ENCODE measurements at places on chromosomes 6 and 20.

DNA sequence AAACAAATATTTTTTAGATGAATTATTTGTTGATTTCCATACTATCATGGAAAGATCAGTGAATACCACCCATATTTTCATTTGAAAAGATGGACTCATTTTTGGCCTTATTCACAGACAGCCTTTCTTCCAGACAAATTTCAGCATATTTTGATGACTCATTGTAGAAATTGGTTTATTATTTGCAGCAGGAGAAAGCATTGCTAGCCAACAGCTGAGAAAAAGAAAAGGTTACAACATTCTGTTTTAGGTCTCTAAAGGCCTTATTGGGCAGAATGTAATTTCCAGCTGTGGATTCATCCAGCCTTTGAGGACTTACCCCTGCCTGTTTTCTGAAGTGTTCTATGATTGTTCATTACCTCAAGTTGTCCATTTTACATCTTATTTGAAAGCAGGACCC lies 201.9 kb downstream of the PLCB4 start:
- DNase-seq: no peak

DNA sequence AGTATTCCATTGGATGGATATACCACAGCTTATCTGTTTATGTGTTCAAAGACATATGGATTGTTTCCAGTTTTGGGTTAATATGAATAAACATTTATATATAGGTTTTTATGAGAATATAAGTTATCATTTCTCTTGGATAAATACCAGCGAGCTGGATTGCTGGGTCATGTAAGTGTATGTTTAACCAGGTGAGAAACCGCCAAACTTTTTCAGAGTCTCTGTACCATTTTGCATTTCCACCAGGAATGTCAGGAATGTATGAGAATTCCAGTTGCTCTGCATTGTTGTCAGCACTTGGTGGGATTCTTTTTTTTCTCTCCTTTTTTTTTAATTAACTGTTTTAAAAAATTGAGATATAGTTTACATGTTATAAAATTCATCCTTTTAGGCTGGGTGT lies 52.1 kb downstream of the PHF20 start:
- DNase-seq: no peak

- no peak for DNase-seq
Measured at GRCh38 chr6:45049188-45049843, 278.8 kb upstream of the RUNX2 start.

DNA sequence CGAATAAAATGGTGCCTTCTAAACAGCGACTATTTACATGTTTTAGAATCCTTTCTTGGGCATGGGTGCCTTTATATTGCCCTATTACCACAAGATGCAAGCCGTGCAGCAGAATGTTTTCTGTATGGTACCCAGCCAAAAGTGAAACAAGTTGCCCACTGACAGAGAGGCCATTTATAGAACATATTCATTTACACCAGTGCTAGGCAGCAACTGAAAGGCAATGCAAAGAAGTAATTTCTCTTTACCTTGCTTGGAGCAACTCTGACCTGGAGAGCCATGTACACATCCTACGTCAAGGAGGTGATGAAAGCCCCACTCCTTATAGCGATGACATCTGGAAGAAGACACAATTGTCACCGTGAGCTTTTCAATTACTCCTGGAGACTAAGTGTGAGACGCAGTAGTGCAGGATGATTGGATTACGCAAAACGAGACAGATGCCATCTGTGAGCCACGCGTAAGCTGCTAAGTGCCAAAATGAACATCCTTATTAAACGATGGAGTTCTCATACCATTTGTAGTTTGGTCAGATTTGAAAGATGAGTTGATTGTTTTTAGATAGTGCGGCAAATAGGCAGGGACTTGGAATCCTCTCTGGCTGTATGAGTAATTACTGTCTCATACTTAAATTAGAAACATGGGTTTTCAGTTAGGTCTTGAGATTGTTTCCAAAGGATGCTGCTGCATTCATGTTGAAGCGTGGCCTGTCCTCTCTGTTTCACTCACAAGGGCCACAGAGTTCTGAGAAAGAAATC lies at the start of gene TMEM244:
Gene TMEM244, minus strand, starts transcription at position 408 of the 758 bp plus-strand sequence. Its CDS starts 127 bp downstream, at position 281.
- DNase-seq: no peak

DNA sequence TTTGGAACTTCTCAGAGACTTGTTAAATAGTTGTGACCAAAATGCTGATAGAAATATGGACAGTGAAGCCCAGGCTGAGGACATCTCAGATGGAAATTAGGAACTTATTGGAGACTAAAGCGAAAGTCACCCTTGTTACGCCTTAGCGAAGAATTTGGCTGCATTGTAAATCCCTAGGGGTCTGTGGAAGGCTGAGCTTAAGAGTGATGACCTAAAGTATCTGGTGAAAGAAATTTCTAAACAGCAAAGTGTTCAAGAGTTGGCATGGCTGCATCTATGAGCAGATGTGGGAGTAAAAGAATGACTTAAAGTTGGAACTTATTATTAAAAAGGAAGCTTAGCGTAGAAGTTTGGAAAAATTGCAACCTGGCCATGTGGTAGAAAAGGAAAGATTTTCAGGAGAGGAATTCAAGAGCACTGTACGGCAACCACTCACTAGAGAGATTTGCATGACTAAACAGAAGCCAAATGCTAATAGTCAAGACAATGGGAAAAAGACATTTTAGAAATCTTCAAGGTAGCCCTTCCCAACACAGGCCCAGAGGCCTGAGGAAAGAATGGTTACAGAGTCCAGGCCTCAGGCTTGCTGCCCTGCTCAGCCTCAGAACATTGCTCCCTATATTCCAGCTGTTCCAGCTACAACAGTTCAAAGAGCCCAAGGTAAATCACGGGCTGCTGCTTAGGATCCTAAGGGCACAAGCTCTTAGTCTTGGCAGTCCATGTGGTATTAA lies 61.6 kb upstream of the TNFRSF21 start:
- DNase-seq: no peak

GRCh38 chr20:51654495-51654894 lies 112.0 kb upstream of the NFATC2 start:
- no peak for DNase-seq

- DNase-seq: no peak
Measured at GRCh38 chr6:161575523-161576254, 301.8 kb upstream of the AGPAT4 start.

DNA sequence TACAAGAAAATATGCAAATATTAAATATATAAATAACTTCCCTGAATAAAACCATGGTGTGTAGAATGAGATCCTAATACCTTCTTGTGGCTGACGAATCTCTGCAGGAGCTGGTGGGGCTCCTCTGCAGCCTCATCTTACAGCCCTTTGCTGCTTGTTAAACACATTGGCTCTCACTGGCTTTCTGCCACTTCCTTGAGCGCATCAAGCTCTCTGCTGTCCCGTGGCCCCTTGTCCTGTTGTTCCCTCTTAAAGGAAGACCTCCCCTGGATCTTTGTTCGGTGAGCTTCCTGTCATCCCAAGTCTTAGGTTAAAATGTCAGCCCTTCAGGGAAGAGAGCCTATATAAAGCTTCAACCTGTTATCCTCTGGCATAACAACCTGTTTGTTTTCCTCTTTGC lies 519.6 kb downstream of the DOK5 start:
- DNase-seq: no peak

- DNase-seq: no peak
Measured at GRCh38 chr6:136717716-136717990, 74.6 kb downstream of the MAP3K5 start.

DNA sequence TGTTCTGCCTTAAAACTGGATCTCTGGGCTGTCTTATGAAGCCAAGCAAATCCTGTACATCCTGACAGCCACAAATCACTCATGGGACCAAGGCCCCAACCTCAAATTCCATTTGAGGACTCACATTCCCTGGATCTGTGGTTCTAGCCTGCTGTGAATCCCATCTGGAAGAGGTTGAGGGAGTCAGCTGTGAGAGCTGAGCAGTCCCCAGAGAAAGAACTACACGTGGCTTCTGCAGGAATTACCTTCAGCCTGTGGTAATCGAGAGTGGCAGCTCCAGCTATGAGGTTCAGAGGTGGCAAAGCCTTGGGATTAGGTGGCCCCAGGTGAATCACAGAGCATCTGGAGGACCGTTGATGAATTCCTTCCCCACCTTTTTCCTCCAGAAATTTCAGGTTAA lies 245.2 kb downstream of the SLC24A3 start:
- no peak for DNase-seq

- no peak for DNase-seq
Measured at GRCh38 chr6:141829566-141830360, 303.0 kb upstream of the GJE1 start.

DNA sequence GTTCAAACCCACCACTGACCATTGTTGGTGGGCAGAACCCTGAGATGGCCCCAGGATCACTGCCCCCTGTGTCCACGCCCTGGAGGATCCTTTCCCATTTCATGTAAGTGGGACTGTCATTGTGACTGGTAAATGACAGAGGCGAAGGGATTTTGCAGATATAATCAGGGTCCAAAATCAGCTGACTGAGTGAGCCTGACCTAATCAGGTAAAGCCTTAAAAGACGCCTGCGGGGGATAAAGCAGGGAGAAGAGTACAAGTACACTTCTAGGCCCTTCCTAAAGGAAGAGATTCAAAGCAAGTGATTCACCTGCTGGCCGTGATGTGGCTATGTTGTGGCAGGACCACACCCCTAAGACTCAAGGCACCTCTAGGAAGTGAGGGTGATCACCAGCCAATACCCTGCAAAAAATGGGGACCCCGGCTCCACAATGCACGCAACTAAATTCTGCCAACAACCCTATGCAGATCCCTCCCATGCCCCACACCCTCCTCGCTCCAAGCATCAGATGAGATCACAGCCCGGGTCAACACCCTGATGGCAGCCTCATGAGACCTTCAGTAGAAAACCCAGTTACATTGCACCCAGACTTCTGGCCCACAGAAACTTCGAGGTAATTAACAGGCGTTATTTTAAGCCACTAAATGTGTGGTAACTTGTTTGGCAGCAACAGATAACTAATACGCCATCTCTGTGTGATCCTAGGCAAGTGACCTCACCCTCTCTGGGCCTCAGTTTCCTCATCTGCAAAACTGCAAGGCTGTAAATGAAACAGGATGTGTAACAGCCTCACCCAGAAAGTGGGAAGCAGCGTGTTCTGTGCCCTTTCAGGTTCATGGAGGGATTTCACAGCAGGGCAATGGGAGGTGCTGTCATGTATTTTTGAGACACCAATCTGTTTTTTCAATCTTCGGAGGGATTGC lies 11.3 kb downstream of the PREX1 start:
- DNase-seq: no peak

GRCh38 chr6:132465530-132466485 lies 47.1 kb downstream of the STX7 start:
- DNase-seq: no peak

DNA sequence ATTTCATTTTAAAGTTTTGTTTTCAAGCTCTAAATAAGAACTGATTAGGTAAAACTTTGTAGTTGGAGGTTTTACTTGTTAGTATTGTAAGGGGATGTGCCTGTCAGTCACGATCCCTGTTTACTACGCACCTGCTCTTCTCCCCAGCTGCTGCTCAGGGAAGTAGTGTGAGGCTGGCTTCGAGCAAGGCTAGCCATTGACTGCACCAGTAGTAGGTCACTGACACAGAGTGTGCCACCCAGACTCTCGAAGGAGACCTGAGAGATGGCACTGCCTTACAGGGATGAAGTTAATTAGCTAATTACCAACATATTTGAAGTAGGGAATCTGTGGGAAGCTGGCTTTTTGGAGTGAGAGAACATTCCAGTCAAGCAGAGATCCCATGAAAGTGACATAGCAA lies 89.2 kb downstream of the DNAH8 start:
- DNase-seq: no peak

GRCh38 chr6:106886081-106886843 lies 88.3 kb downstream of the CD24 start:
- DNase-seq: no peak

GRCh38 chr6:106488494-106489370 lies 128.2 kb downstream of the CRYBG1 start:
- DNase-seq: no peak

DNA sequence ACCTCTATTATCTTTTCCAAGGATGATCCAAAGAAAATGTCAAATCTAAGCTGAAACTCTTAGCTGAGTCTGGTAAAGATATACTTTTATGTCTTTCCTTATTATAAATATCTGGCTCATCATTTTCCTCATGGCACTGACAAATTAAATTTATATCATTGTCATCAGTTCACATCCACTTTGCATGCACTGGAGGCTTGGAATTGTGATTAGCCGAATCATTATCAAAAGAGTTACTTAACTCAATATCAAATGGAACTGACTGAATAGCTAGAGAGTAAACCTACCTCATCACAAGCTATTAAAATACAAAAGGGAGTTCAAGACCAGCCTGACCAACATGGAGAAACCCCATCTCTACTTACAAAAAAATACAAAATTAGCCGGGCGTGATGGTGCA lies 713.9 kb upstream of the MARCKS start:
- no peak for DNase-seq

GRCh38 chr6:13573669-13574110 lies 711 bp upstream of the SIRT5 start:
- DNase-seq: no peak

GRCh38 chr6:131400054-131400778 lies 172.8 kb upstream of the ARG1 start:
- no peak for DNase-seq

DNA sequence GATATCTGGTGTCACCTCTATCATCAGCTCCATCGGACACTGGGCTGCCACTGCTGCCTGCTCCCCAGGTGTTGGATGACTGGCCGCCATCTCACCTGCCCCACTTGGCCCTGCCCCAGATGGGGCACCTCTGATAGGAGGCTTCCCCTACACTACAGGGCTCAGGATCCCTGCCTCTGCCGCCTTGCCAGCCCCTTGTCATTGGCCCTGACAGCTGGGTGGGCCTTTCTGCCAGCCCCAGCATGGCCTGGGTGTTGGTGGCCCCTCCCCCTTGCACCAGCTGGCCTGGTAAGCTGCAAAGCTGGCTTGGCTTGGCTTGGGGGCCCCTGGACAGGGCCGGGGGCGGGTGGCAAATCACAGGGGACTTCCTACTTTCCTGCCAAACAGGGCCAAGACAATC lies 10.6 kb downstream of the PACSIN1 start:
- DNase-seq: no peak

GRCh38 chr6:15487262-15487661 lies 175.6 kb downstream of the DTNBP1 start:
- no peak for DNase-seq

DNA sequence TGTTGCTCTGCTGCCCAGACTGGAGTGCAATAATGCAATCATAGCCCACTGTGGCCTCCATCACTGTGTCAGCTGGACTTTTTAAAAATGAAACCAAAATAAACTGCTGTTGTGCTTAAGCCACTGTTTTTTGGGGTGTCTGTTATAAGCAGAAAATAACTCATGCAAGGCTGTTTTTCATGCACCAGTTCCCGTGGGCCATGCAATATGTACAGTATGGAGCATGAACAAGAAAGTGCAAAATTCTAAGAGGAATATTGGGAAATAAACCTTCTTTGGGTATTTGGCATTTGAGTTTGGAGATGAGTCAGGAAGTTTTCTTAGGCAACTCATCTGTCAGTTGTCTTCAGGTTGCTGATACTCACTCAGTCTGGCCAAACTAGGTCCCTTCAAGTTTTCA lies 14.9 kb upstream of the ZFAND3 start:
- DNase-seq: no peak

Measured in anterior cingulate cortex (tissue), 58 donors.